ENCODE measurements at places on chromosomes 1 and 21.
A peak's percentile ranks its signal among the peaks of the same experiment; 100 is the strongest.

GRCh38 chr1:209835782-209836298 lies 8.1 kb downstream of the UTP25 start:
- peak; percentile 47 for DNase-seq

- DNase-seq: no peak
Observed at GRCh38 chr1:161952607-161953172, 71.0 kb downstream of the OLFML2B start.

DNA sequence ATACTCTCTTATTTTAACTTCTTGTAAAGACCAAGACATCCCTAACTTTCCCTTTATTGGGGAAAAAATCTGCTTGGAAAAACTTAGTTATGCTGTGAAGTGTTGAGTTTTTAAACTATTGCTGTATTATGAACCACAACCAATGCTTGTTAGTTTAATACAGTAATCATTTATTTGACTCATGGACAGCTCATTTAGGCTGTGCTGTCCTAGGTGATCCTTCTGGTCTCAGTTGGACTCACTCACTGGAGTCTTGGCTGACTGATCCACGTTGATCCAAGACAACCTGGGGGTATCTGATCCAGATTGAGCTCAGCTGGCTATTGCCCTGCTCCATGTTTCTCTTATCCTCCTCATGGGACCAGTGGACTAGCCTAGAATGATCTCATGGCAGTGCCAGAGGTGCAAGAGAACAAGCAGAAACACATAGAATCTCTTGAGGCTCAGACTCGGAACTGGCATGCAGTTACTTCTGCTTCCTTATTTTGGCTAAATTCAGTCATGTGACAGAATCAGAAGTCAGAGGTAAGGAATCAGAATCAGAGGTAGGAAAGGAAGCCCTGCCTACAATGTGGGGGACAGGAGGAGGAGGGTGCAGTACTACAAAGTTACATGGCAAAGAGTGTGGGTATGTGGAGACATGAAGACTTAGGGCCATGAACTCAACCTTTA lies 156.5 kb downstream of the FGGY start:
- DNase-seq: peak; percentile 53

- DNase-seq: no peak
Observed at GRCh38 chr1:9194024-9194423, 40.5 kb upstream of the H6PD start.

GRCh38 chr1:154403261-154403943 lies 1.7 kb upstream of the IL6R start:
- no peak for DNase-seq

DNA sequence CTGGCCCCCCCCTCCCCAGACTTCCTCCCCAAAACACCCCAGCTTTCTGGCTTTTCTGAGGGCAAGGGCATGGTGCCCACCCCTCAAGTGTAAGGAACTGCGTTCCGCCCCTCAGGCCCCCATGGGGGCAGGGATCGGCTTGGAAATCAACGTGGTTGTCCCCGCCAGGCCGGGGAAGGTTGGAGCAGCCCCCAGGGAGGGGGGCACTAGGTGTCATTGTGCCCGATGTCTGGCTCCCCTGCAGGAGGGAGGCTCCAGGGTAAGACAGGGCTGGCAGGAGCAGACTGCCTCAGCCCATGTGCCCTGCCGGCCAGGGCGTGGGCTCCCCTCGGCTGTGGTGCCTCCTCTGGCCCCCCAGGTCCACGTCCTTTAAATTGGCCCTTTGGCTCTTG lies 7.4 kb upstream of the TFAP2E start:
- DNase-seq: no peak

DNA sequence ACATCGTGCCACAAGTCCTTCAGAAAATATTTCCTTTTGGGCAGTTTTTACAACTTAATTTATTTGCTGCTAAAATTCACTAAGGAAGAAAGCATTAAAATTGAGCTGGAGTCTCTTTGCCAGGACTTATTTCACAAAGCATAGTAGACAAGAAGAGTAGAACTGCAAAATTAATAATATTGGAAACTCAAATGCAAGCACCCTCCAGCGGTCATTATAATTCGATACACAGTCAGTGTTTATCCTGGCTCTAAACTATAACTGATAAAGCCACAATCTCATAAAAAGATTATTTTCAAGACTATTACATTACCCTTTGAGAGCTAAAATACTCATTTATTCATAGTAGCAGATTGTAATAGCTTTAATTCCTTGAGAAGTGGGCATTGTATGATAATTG lies 655.4 kb downstream of the RWDD3 start:
- no peak for DNase-seq

- DNase-seq: no peak
Observed at GRCh38 chr21:37458669-37459276, 92.2 kb downstream of the DYRK1A start.

DNA sequence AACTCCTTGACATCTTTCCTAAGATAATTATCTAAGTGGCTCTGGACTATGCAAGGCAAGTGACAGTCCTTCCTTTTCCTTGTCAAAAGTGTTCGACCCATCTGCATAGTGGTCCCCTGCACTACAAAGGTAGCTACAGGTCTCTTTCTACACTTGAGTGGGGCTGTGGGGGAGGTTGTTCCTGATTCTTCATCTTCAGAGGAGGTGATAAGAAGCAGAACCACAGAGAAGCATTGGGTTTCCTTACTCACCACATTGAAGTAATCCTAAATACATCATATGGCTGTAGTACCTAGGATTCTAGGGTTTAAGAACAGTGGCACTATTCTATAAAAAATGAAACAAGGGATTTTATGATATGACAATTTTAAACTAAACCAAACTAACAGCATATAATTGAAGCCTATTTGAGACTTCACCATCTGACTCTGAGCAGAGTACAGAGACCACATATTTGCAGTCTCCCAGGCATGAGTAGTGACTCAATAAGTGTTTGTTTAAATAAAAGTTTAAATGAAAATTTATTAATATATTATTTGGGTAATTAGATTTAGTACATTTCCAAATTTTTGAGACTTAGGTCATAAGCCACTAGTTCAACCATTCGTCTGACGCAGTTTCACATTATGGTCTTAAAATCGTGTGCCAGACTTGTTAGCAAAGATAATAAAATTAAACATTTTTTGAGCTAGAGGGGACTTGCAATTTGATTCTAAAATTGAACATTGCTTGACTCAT lies 54.9 kb upstream of the NEK7 start:
- no peak for DNase-seq

GRCh38 chr1:225627304-225627947 lies 25.5 kb downstream of the ENAH start:
- DNase-seq: no peak

DNA sequence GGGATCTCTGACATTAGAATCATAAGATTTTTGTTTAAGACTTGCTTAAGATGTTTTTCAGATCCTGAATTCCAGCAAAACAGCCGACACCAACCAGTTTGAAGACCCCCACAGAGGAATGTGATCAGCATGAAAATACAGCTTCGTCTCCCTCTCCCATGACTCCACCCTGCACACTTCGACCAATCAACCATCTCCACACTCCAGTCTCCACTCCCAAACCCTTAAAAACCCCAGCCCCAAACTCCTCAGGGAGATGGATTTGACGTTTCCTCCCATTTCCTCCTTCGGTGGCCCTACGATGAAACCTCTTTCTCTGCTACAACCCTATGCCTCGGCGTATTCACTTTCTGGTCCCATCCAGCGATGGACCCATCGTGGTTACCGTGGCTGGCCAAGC lies 30.1 kb upstream of the KIF26B start:
- DNase-seq: no peak

DNA sequence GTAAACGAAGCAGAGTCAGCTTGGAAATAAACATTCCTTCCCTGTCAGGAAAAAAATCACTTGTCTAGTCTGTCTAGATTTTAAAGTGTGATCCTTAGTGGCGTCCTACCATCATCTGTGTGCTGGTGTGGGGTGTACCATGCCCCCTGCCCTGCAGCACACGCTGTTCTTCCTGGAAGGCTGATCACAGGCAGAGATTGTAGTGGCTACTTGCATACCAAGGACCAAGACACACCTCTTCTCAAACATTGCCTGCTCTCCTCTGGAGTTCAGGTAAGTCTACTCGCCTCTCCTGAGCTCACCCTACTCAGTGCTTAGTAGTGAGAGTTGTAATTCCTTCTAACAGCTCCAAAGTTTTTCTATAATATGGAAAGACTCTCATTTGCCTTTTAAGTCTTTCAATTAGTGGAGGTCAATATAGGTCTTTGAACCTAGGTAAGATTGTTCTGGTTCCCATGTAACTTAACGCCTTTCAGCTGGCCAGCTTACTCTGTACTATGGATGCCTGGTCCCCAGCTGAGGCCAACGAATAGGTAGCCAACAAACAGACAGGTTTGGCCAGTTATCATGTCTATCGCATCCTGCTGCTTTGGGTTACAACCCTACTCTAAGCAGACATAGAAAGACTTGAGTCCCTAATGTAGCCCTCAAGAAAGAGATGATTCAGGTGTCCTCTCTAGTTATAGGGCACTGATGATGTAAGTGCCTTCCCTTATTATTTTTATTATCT lies 55.4 kb downstream of the XCL1 start:
- DNase-seq: no peak

DNA sequence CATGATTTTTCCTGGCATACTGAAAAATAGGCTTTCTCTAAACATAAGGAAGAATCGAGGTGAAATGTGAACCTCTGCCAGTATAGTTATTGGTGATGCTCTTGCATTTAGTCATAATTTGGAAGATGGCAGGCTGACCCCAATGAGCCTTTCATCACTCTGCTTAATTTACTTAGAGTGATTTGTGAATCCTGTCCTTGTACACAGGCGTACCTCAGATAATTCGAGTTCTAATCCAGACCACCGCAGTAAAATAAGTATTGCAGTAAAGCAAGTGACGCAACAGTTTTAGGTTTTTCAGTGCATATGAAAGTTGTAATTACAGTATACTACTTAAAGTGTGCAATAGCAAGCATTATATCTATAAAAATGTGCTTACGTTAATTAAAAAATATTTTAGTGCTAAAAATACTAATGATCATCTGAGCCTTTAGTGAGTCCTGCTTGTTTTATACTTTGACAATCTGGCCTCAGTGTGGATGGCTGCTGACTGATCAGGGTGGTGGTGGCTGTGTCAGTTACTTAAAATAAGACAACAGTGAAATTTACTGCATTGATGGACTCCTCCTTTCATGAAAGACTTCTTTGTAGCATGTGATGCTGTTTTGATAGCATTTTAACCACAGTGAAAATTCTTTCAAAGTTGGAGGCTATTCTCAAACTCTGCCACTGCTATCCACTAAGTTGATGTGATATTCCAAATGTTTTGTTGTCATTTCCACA lies 1.7 kb downstream of the PKNOX1 start:
- no peak for DNase-seq

- no peak for DNase-seq
Observed at GRCh38 chr1:192265516-192266173, 51.1 kb upstream of the RGS21 start.

DNA sequence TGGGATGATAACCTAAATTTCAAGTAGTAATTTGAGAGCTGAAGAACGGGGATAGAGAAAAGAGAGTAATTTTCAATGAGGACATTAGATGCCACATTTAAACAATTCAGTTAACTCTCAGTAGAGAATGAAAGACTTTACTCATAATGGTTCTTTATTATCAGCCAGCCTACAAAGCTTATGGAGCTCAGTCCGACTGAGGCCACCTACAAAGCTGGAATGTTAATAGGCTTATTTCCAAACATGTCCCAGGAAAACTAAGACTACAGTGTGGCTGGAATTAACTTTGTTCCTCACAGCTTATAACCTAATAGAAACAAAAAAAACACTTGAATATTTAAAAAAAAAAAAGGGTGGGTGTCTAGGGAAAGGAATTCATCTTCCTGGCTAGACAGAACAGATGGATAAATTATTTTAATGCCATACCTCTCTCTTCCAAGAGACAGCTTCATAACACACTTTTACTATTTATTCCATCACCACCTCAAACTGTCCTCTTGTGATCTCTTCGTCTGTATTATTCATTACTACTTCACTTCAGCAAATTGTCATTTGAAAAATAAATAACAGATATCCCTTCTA lies 9.8 kb downstream of the SLC19A2 start:
- no peak for DNase-seq

- DNase-seq: no peak
Observed at GRCh38 chr1:115408533-115408932, 70.5 kb upstream of the NGF start.

DNA sequence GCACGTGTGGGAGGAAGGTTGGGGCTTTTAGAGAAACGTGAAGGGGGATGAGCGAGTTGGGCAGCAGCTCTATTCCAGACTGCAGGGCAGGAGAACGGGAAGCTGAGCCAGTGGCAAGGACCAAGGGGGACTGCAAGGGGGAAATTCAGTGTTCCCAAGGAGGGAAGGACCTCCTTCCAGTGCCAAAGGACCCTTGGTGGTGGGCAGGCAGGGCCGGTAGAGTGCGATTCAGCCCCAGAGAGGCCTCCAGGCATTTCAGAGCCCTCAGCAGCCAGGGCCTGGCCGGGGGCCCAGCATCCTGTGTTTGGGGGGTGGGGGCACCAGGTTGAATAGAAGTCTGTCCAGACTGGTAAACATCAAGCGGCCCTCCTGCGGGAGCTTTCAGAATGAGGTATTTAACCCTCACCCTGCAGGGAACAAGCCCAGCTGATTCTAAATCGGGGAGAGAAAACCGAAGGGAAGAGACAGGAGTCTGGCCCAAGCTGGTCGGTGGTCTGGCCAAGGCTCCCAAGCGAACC lies 2.3 kb downstream of the COL9A2 start:
- peak; percentile 48 for DNase-seq

DNA sequence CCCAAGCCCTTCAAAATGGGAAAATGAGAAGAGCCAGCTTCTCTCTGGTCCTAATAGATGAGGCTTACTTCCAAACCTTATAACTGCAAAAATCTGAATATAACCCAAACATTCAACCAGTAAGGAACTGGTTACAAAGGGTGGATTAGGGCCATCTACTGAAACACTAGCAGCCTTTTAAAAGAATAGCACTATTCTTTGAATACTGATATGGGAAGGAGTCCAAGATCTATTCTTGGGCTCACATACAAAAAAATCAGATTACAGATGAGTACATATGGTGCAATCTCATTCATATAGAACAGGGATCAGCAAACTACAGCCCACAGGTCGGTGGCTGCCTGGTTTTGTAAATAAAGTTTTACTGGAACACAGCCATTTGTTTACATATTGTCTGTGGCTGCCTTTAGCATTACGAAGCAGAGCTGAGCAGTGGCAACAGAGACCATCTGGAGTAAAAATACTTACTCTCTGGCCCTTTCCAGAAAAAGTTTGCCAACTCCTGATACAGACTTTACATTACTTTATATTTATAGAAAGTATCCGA lies 167.7 kb downstream of the ZSCAN20 start:
- no peak for DNase-seq

- no peak for DNase-seq
Observed at GRCh38 chr1:58862728-58863385, 79.0 kb upstream of the JUN start.

GRCh38 chr1:239630767-239631166 lies 244.4 kb downstream of the CHRM3 start:
- DNase-seq: no peak

All from M059J (cell line).